NB4 (cell line): ENCODE measurements at places on chromosomes 16 and 17.
A peak's percentile ranks its signal among the peaks of the same experiment; 100 is the strongest.

- DNase-seq = peak; percentile 38
Measured at GRCh38 chr17:70636517-70637133, 467.3 kb downstream of the KCNJ2 start.

- DNase-seq = no peak
Measured at GRCh38 chr17:37759014-37759637, 14.3 kb upstream of the HNF1B start.

DNA sequence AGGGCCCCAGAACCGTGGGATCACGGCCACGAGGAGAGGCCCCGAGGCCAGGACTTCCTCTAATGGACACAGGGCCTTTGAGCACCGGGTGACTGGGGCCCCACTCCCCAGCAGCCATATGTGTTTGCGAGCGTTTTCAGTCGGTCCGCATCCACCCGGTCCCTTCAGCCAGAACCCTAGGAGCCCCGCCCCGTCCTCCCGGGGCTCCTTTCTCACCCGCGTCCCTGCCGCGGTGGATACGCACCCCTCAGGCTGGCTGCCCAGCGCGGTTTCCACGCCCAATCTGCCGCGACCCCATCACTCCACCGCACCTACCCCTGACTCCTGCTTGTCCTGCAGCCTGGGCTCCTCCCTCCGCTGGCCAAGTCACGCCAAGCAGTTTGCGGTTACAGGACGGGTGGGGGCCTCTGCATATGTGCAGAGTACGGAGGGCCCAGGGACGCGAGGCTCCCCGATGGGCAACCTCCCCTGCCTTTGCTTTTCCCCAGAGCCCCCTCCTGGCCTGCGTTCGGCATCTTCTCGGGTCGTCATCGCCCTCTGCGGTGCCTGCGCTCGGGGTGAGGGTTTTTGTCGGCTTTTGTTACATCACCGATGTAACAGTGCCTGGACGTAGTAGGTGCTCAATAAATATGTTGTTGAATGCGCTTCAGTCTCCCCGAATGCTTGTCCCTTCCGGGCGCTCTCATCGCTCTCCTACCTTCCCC, 1.0 kb upstream of the TTYH2 start:
- DNase-seq = peak; percentile 61

DNA sequence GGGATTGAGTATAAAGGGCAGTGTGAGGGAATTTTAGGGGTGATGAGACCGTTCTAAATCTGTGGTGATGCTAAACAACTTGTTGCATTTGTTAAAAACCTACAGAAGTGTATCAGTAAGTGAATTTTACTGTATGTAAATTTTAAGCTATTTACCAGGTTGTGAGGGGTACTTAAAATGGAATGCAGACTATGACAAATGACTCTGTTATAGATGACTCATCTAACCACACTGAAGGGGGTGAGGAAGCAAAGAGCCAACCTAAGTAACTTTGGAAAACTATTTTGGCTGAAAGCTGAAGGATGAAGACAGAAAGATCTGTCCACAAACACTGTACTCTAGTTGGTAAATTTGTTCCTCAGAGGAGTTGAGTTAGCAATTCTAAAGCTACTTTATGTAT, 5.3 kb upstream of the MKS1 start:
- DNase-seq = peak; percentile 74
